ENCODE measurements at places on chromosomes 1 and 21.

GRCh38 chr1:168261390-168261789 is 19.3 kb upstream of the TBX19 start:
- no peak for DNase-seq

GRCh38 chr1:230068621-230068873 is 1.5 kb downstream of the GALNT2 start:
- no peak for DNase-seq

GRCh38 chr1:43352351-43352705 is 6.5 kb upstream of the CDC20 start:
- DNase-seq: no peak

DNA sequence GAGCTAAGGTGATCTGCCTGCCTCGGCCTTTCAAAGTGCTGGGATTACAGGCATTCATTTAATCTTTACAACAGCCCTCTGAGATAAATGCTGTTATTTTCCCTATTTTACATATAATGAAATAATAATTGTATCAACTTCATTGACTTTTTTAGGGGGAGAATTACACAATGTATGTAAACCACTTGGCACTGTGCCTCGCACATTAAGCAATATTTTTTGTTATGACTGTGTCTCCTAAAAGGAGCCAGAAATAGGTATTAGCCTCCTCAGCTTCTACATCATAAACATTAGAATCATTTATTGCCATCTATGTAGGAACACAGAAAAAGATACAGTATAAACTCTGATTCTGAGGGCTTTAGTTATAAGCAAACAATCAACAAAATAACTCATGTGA is 1.1 kb upstream of the DNAJC28 start:
- DNase-seq: no peak

DNA sequence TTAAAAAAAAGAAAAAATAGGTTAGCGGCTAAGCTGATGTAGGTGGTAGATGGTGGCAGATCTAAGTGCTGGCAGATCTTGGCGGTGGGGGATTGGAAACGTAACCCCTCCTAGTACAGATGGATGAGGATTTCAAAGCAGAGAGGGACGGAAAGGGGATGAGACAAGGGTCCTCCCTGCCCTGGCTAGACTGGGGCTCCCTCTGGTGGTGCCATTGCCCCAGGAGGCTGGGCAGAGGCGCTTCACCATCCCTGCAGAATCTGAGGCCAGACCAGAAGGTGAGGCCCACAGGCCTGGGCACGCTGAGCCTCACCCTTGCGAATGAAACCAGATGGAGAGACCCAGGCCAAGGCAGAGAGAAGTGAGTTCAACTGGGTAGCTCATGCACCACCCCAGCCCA is 7.0 kb upstream of the PLEKHA6 start:
- no peak for DNase-seq

DNA sequence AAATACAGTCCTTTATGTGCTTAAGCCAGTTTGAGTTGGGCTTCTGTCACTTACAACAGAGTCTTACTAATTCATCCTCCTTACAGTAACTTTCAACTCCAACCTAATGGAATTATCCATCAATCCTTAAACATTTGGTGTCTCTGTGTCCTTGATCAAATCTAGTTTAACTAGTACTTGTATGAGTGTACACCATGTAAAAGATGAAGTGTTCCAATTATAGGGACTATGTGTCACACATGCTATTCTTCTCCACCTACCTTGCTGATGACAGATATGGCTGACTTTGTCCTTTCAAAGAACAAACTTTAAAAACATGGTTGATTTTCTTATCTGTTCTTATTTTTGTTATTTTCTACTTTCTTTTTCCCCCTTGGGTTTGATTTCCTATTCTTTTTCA is 60.4 kb upstream of the NBPF3 start:
- no peak for DNase-seq

DNA sequence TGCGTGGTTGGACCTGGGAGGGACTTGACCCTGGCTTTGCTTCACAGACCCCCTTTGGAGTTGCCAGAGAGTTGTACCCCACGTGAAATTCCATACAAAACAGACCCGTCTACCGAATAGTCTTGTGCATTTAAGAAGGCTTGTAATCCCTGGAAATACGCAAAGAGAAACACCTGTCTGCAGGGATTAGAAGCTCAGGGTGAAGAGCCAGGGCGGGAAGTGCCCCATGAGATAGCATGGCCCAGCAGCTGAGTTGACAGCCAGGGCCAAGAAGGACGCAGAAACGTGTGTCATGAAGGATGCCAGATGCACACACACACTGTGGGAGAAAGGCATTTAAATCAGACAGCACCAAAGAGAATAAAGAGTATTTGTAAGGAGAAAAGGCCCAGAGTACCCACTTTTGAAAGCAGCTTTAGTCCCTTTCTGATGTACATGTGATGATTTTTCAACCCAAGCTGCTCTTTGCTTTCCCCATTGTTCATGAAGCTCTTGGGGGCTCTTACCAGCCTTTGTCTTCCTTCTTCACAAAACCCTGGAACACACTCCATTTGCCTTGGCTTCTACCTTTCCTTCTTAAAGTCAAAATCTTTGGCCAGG is 46.6 kb downstream of the PCP4 start:
- DNase-seq: no peak
